Hematopoietic multipotent progenitor cell treated with erythropoietin and hydrocortisone succinate and interleukin-3 and kit ligand, for 6 days (in vitro differentiated cells): ENCODE measurements at places on chromosomes 6 and 20.
A peak's percentile ranks its signal among the peaks of the same experiment; 100 is the strongest.

- peak; percentile 64 for DNase-seq
Measured at GRCh38 chr6:157223021-157223430, 100.3 kb downstream of the TMEM242 start.

- DNase-seq: no peak
Measured at GRCh38 chr6:98747273-98747672, 87.1 kb upstream of the POU3F2 start.

GRCh38 chr6:150377211-150377781 is 8.5 kb downstream of the IYD start:
- peak; percentile 37 for DNase-seq

DNA sequence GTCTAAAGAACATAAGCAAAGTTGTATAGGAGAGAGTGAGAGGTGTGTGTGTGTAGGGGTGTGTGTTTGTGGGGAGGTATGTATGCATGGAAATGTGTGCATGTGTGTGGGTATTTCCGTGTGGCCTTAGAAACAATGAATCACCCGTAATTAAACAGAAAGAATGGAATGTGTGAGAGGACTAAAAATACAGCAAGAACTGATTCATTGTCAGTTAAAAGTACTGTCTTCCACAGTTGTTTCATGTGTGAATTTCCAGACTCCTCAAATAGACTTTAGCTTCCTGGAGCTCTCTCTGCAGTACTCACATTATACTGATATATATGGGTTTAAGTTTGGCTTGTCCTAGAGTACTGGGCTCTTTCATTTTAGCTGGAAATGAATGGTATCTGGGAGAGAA is 145.7 kb downstream of the RIMS1 start:
- DNase-seq: no peak

GRCh38 chr20:18007534-18008292 is 38.9 kb downstream of the MGME1 start:
- no peak for DNase-seq
